Heart right ventricle (tissue), 16 donors: ENCODE measurements at places on chromosomes 3 and 15.

DNA sequence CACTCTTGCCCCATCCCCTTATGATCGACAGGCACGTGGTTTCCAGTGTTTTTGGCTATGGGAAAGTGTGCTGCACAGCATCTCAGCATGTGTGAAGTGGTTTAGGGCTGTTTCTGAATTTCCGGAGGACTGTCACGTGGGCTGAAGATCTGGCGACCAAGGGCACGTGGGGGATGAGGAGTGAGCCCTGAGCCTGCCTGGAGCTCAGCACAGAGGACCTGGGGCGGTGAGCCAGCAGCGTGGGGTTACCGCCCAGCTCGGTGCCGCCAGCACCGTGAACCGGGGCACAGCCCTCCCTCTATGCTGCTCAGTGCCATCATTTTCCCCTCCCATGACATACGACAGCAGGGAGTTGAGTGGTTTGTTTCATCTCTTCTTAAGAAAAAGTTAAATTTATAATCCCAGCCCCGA is 150.2 kb downstream of the DNAJB8 start:
- no peak for DNase-seq

DNA sequence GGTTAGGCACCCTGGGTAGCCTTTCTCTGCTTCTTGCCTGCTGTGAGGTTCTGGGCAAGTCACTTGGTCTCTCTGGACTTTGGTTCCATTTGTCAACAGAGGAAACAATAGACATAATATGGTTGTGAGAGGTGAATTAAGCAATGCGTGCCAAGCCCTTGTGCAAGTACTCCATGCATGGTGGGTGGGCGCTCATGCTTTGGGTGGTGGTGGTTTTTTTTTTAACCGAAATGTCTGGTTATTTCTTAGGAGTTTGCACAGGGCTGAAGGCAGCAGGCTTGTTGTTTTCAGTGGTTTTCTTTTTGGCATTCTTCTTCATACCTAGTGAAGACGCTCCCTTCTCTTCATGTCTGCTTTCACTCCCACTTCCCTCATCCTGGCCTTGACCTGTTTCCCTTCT is 84.2 kb upstream of the LRTM1 start:
- DNase-seq, result no peak

- DNase-seq, result no peak
Observed at GRCh38 chr3:188869628-188870027, 302.1 kb upstream of the TPRG1 start.

GRCh38 chr3:144294659-144295538 is 323.3 kb downstream of the DIPK2A start:
- no peak for DNase-seq

- no peak for DNase-seq
Observed at GRCh38 chr3:72127844-72128243, 342.9 kb upstream of the PROK2 start.

GRCh38 chr3:110099711-110100110 is 762.4 kb upstream of the DPPA4 start:
- no peak for DNase-seq

DNA sequence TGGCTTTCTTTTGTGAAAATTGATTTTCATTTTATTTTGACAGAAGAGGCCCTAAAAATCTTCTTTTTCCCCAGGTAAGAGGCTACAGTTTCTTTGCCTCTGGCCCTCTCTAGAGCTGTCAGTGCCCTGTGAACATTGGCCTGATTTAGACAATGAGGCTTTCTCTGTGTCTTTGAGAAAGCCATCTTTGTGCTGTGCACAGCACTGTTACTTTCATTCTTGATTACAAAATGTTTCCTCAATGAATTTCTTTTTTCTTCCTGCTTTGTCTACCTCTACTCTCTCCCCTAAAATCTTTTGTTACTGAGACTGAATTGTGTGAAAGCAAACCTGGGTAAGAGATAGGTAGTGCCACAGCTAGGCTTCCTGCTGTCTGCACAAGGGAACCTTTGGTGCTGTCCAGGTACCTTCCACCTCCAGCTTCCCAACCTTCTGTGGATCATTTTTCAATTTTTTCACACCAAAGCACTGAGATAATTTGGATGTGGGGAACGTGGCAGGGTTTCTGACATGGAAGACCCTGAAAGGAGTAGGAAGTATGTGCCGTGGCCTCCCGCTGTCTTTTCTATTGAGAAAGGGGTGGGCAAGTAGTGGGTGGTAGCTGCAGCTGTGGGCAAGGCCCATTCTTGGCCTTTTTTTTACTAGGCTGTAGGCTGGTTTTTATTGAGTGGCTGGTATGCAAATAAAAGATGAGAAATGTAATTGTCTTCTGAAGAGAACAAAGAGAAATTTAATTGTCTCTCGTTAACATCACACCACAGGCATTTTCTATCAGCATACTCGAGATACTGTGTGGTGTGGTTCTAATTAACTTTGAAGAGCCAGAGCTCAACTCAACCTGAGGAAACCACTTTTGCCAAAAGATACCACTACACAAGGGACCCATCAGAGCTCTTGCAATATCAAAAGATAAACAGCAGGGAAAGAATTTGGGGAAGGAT is 21.0 kb downstream of the RAB8B start:
- no peak for DNase-seq

DNA sequence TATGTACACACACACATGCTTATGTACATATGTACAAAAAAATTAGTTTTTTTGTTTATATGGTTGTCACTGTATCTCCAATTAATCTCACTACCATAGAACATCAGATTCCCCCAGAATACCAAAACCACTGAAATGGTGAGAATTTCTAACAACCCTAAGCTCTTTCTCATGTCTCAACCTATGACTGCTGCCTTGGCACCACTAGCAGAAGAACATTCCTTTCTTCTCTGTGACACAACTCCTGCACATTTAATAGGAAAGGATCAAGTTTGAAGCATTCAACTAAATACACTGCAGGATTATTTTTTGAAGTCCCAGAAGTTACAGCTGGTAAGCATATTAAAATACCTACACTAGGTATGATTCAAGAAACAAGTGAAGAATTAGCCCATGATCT is 109.6 kb downstream of the FAM174B start:
- no peak for DNase-seq

DNA sequence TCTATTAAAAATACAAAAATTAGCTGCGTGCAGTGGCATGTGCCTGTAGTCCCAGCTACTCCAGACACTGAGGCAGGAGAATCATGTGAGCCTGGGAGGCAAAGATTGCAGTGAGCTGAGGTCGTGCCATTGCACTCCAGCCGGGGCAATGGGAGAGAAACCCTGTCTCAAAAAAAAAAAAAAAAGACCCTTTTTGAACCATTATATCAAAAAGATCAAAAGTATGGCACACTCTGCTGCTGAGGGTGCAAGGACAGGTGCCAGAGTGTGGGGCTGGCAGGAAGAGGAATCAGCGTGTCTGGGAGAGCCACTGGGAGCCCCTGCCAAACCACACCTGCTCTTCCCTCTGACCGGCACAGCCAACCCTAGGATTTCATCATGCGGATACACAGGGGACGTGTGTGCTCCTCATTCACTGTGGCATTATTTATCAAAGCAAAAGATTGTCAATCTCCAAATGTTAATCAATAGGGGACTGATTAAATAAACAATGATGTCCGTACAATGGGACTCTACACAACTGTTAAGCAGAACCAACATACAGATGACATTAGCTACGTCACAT is 147.3 kb upstream of the TLE3 start:
- DNase-seq, result no peak

DNA sequence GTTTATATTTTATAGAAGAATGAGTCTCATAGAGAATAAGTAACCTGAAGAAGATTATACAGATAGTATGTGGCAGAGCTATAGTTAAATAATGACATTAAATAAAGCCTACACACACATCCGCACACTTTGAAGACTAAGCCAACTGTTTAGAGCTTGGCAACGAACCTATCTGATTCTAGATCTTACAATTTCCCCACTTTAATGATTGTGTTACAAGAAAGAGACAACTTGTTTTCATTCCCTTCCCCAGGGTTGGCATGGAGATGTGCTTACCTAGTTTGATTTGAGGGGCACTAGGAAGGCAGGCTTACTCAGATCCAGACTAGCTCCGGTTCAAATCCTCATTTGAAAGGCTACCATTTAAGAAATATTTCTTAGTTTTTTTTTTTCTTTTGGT is 61.9 kb upstream of the CBLB start:
- DNase-seq, result no peak

DNA sequence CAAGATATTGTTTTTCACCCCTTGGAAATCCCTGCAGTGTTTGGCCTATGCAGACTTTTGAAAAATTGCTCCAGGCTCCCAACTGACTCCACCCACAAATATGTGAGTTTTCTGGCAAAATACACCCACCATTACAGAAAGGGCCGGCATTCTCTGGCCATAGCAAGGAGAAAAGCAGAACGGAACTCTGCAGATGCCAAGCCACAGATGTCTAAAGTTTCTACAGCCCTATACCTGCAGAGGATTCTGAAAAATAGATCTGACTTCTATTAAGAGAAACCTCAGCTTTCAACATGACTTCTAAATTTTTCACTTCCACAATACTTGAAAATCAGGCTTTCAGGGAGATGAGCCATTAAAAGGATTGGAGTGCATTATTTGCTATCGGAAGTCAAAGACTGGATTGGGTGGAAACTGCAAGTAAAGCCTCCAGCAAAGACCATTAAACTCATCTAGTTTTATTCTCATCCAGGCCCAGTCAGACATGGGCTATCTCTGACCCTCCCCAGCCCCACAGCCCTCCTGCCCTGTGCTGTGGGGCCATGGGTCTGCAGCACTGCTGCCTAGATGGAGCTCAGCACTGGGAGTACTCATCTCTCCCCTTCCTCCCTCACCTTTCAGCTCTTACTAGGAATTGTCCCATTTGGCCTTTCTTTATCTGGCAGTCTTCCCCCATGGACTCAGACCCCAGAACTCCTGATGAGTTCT is 243.1 kb upstream of the GOLGA6L4 start:
- DNase-seq, result no peak

DNA sequence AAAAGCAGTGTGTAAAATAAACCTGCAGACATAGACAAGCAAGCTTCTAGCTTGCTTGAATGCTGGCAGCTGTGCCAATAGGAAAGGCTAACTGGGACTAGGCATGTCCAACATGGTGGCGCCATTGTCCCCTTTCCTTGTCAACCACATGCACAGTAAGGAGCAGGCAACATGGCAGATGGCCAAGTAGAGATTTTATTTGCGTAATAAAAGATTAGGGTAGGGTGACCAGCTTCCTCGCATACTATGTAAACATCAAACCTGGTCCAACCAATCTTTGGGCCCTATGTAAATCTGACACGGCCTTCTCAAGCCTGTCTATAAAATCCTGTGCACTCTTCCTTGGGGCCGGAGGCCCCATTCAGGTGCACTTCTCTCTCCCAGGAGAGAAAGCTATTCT is 575.4 kb upstream of the GOLIM4 start:
- no peak for DNase-seq

- DNase-seq, result no peak
Observed at GRCh38 chr3:85148036-85148435, 189.2 kb downstream of the CADM2 start.
